ENCODE measurements at places on chromosomes 2 and 18.

DNA sequence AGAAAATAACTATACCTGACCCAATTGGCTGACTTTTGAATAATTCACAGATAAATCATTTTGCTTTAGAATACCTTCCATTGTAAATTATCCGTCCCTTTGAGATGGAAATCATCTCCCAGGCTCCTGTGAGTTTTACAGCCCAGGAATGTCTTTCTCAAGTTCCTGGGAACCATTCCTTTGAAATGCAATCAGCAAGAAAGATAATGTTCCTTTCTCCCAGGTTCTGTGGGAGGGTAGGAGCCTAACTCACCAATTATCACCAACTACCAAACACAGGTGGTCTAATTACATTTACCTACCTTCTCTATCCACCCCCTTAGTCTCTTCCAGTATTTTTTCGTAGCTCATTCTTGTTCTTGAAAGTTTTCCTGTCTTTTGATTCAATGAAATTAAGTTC is 1016.0 kb downstream of the SOCS6 start:
- DNase-seq = no peak

GRCh38 chr2:118014492-118014824 is 588 bp upstream of the CCDC93 start:
- DNase-seq = no peak

- peak; percentile 23 for DNase-seq
Measured at GRCh38 chr2:211055438-211055837, 499.0 kb downstream of the CPS1 start.

GRCh38 chr2:9737053-9737875 is 106.0 kb upstream of the TAF1B start:
- DNase-seq = no peak
